ENCODE measurements at places on chromosomes 4 and X. TPM values are rescaled to one million over a fixed set of nuclear protein-coding genes. Genes with fewer than 3 reads are reported as not detected.

DNA sequence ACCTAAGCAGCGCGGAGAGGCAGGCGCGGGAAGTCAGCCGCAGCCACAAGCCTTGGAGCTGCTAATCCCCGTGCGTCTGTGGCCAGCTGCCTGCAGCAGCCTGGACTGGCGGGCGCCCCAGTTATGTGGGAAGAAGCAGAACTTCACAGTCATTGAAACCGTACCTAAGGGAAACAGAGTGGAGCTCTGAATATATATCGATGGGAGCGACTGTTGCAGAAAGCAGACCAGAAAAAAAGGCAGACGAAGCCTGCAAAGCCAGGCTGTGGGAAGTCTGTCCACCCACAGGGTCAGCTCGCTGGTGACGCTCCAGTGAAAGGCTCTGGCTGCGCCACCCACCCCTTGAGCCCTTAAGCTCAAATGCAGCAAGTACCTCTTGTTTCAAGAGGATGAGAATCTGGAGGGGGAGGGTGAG, 24.7 kb downstream of the KCNE5 start:
- no peaks in the 10 kb centered on the region for H3K36me3 ChIP-seq
- H3K27me3 ChIP-seq: peaks cover 52% of the 10 kb centered on the region
- peak overlapping the region; percentile 57 for H3K4me3 ChIP-seq
- H3K4me1 ChIP-seq: peaks cover 6% of the 10 kb centered on the region
- DNase-seq: no peak

The GJB1 gene
- not detected for total RNA-seq

The GAB3 gene
- total RNA-seq: 2.0 TPM

GRCh38 chr4:7774301-7775294, 165.1 kb downstream of the AFAP1 start:
- H3K4me3 ChIP-seq: no peak overlapping the region
- DNase-seq: peak; percentile 75
- peaks cover 65% of the 10 kb centered on the region for H3K36me3 ChIP-seq
- H3K4me1 ChIP-seq: peaks cover 9% of the 10 kb centered on the region

- H3K36me3 ChIP-seq: no peaks in the 10 kb centered on the region
- DNase-seq: no peak
- H3K4me1 ChIP-seq: peaks cover 12% of the 10 kb centered on the region
- peak overlapping the region; percentile 78 for H3K4me3 ChIP-seq
- no peak overlapping the region for H3K27ac ChIP-seq
Observed at GRCh38 chr4:88159229-88159725, 838 bp upstream of the ABCG2 start.

All from chondrocyte (in vitro differentiated cells).